ENCODE measurements at places on chromosomes 6 and 20.

DNA sequence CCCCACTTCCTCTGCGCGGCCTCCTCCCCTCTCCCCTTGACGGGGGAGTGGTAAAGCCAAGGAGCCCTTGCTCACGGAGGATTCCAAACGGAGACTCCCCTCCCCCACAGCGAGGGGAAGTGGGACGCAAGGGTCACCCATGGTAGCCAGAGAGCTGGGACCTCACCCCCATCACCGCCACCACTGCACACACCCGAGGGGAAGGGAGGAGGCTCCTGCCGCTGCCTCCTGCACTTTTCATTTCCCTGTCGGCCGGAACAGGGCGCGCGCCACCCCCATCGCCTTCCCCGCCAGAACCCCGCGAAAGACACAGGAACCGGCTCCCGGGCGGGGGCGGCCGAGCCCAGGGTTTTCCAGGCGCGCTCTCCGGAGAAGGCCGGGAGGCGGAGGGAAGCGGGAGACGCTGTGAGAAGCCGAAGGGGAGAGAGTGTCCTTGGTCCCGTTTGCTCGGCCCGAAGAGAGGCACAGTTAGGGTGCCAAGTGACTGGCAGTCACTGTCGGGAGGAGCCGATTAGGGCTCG is 789 bp downstream of the CCND3 start:
- DNase-seq, result peak; percentile 63

DNA sequence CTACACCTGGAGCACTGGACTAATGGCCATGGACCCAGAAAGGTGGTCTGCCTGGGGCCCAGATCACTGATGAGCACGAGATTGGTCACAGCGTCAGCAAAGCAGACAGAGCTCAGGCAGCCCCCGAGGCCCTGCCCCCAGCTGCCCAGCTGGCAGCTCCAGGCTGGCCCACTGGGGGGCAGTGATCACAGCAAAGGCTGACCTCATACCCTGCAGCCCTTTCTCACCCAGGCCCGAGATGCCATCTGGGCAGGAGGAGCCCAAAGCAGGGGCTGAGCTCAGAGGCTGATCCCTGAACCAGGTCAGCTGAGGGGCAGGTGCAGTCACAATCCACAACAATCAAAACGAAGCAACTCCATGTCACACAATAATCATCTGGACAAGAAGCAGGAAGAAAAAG is 4.1 kb downstream of the MAP1LC3A start:
- DNase-seq, result no peak

- no peak for DNase-seq
These were observed 3.7 kb upstream of the DBNDD2 start for GRCh38 chr20:45404438-45404837.

DNA sequence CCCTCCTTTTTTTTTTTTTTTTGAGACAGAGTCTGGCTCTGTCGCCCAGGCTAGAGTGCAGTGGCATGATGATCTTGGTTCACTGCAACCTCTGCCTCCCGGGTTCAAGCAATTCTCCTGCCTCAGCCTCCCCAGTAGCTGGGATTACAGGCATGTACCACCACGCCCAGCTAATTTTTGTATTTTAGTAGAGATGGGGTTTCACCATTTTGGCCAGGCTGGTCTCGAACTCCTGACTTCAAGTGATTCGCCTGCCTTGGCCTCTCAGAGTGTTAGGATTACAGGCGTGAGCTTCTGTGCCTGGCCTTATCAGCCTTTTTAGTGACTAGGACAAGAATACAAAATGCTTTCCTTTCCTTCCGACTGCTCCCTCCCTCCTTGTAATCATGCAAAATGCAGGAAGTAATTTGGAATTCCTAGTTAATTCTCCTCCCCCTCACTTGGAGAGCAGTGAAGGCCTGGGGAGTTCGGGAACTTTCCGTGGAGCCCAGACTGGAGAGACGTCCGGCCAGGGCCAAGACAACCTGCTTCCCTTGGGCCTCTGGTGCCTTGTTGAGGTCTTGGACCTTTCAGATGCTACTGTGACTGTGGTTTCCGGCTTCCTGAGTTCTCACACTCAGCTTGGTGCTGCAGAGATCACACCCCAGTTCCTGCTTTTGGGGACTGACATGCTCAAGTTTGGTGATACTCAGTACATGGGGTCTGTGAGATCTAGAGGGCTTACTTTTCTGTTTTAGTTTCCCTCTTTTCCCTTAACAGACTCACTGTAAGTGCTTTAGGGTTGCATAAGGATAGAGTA is 3.9 kb upstream of the PHF20 start:
- DNase-seq, result peak; percentile 76

DNA sequence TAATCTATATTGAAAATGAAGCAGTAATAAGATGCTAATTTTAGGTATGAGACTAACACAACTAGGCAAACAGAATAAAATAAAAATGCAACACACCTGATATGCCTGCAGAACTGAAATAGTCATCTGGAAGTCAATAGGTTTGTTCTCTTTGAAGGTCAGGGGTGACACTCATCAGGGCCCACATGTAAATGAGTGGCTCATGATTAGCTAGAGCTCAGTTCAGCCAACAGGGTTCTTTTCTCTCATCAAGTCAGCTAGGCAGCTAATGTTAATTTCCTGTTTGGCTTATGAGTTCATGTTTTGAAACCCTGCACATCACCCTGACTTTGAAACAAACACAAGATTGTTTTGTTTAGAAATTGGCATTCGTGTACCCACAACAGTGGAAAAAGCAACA is 23.8 kb downstream of the SMLR1 start:
- DNase-seq, result no peak

DNA sequence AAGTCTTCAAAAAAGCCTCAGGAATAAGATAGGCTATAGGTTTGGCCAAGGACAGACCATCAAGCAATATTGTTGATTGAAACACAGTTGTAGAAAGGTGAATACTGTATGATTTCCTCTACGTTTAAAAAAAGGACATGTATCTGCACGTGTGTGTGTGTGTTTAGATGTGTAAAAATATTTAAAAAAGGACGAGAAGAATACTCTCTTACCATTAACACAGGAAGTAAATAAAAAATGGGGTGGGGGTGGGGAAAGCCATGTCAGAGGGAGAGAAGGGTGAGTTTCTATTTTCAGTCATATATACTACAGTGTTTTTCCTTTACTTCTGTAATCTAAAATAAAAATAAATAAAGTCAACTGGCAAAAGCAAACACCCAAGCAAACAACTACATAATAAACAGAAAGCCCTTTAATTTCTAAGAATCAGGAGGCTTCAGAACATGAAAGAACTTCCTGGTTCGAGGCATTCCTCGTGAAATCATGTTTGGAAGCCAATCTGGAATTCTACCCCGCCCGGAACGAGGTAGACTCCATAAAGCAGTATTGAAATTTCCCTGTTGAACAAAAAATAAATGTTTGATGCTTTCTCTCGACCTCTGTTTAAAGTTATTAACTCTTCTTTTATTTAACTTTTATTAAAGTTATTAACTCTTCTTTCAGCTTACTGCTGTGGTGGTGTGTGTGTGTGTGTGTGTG is 158.1 kb upstream of the ZNF217 start:
- DNase-seq, result peak; percentile 28

DNA sequence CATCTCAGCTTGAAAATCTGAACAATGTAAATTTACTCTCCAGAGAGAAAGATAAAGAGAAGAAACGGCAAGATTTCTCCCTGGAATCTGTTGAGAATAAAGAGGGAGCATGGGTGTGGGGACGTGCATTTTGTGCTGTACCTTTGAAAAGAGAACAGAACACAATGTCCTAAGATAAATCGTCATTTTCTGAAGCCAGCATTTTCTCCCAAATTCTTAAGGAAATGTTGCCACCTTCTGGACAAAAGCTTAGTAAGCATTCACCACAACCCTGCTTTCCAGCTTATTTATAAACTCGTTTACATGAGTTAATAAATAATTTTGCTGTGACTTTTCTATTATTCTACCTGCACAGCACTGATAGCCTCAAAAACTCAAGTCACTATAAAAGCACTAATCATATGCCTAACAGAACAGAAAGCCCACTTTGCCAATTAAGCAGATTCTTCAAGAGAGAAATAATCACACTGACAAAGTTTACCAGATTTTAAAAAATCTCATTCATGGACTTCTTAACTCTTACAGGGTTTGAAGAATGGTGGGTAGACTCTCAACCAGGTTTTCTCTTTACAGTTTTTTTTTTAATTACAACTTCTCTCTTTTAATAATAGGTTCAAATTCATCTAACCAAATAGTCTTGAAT is 155.8 kb downstream of the MBOAT1 start:
- no peak for DNase-seq

- DNase-seq, result no peak
These were observed 156.4 kb downstream of the ASCC3 start for GRCh38 chr6:100724696-100725095.

- no peak for DNase-seq
These were observed 780 bp downstream of the TFAP2A start for GRCh38 chr6:10413850-10414738.

DNA sequence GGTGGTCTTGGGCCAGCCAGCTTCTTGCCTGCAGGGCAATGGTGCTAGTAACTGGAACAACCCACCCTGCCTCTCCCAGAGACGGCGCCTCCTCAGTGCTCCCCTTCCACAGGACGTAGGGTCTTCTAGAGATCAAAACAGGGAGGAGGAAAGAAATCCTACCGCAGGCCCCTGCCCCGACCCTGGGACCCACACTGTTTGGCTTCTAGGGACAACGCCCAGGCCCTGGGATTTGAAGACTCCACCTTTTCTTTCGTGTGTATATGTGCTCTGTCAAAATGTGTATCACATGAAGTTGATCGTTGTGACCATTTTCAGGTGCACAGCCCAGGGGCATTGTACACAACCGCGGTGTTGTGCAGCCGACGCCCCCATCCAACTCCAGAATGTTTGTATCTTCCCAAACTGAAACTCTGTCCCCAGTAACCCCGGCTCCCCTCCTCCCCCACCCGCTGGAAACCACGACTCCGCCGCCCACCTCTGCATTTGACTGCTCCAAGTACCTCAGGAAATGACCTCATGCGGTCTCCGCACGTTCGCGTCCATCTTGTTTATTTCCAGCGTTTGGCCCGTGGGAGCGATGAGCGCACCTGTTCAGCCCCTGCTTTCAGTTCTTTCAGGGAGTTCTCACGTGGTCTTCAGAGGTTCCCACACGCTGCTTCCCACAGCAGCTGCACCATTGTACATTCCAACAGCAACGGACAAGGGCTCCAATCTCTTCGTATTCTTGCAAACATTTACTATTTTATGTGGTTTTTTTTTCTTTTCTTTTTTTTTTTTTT is 3.4 kb upstream of the BHLHE23 start:
- peak; percentile 75 for DNase-seq

- peak; percentile 74 for DNase-seq
These were observed 73.9 kb downstream of the OR2B2 start for GRCh38 chr6:27838058-27838944.

GRCh38 chr6:43492673-43493072 is 15.3 kb downstream of the TJAP1 start:
- DNase-seq, result no peak

- no peak for DNase-seq
These were observed 1061.7 kb downstream of the KIF16B start for GRCh38 chr20:15511551-15511950.

- DNase-seq, result no peak
These were observed 1.7 kb downstream of the RAB44 start for GRCh38 chr6:36699348-36699747.

- no peak for DNase-seq
These were observed 1082.3 kb upstream of the GJE1 start for GRCh38 chr6:141050471-141050870.

DNA sequence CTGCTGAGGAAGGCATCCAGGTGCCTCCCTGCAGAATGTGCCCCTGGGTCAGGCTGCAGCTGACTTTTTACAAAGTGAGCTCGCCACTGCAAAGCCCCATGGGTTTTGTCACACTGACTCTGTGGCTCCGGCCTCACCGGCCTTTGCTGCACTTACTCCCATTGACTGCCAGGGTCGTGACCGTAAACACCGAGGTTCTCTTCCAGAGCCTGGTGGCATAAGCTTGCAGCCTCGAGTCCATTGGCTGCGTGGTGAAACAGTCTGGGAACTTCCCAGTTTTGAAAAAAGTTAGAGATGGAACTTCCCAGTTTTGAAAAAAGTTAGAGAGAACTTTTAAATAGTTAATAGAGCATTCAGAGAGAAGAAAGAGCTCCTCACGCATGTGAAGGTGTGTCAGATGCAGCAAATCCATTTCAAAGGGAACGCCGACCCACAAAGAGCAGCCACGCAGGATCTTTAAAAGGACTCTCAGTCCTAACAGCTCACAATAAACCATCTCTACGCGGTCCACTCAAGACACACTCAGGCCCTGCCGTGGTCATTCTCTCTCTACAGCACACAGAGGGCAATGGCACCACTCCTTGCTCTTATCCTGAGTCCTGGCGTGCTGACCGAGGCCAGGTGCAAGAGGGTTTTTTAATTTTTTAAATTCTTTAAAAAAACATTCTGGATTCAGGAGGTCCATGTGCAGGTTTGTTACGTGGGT is 12.8 kb downstream of the RAMACL start:
- no peak for DNase-seq

DNA sequence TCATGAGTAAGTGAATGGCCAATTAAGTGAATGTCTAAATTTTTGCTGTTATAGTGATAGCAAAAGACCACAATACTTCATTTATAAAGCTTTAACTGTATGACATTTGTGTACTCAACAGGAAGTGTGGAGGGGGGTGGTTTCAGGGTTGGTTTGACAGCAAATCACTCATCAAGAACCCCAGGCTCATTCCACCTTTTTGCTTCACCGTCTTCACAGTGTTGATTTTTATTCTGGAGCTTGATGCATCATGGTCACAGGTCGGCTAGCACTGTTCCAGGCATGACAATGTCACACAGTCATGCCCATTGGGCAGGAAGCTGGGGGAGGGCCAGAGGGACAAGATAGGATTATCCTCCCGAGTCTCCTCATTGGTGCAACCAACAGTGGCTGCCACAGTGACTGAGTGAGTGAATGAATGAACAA is 75.0 kb downstream of the MDGA1 start:
- DNase-seq, result no peak

GRCh38 chr20:62206388-62206775 is 13.7 kb downstream of the HRH3 start:
- no peak for DNase-seq

GRCh38 chr6:71277926-71278600 is 10.5 kb upstream of the OGFRL1 start:
- no peak for DNase-seq

- no peak for DNase-seq
These were observed 104.5 kb downstream of the SMLR1 start for GRCh38 chr6:130931683-130932082.

DNA sequence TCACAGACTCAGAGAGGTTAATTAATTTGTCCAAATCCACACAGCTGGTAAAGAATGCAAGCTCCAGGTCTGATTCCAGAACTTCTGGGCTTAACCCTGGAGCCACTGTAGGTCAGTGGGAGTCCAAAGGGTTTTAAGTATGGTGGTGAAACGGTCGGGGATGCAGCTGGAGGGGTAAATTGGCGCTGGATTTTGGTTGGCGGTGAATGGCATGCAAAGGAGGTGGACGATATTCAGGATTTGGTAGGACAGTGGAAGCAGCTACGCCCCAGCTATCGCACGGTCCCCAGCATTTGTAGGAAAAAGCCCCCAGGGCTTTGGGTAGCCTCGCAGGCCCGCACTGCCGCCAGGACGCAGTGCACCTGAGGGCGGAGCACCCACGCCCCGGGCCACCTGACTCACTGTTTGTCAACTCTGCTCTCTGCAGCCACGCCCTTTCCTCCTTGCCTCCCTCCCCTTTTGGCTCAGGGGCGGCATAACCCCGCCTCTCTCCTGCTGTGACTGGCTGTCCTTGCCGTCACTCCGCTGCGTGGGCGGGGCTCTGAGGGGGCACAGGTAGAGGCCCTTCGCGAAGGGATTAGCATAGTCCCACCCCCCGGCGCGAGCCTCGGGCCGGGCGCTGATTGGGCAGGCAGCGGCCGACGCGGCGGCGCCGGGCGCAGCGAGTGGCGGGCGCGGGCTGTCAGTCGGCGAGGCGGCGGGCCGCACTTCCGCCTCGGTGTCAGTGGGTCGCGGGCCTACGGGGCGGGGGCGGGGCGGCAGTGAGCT is at the start of gene OSBPL2:
TSS of gene OSBPL2 (plus strand) at position 721 of the 768 bp plus-strand sequence. CDS start 17,664 bp downstream, outside the sequence.
- DNase-seq, result peak; percentile 100
